ENCODE measurements at places on chromosomes 12 and 14. TPM values are rescaled to one million over a fixed set of nuclear protein-coding genes. Genes with fewer than 3 reads are reported as not detected.
A peak's percentile ranks its signal among the peaks of the same experiment; 100 is the strongest.

The SDSL gene
- total RNA-seq = 1.5 TPM

The PABPN1 gene
- total RNA-seq = 129 TPM

The BCL2L14 gene
- total RNA-seq = not detected

The GALNT8 gene
- not detected for total RNA-seq

The JKAMP gene
- 65.0 TPM for total RNA-seq

The NTN4 gene
- total RNA-seq = 1.7 TPM

DNA sequence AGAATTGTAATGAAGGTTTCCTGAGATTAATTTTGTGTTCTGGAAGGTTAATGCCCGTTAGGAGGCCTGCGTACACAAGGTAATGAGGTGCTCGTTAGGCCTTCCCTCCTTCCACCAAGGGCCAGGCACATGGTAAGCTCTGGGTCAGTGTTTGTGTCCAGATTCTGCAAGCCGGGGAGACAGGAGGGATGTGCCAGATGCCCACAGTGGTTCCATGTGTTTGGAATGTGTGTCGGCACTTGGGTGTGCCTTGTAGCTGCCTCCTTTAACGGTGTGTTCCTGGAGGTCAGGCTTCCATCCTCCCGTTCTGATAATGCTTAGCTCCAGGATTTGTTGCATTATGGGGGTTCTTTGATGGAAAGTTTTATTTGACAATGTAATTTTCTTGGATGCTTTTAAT is 5.7 kb downstream of the TRAF3 start:
- DNase-seq = no peak
- H3K27me3 ChIP-seq = no peaks in the 10 kb centered on the region
- H3K4me3 ChIP-seq = no peak overlapping the region
- no peak overlapping the region for H3K27ac ChIP-seq

DNA sequence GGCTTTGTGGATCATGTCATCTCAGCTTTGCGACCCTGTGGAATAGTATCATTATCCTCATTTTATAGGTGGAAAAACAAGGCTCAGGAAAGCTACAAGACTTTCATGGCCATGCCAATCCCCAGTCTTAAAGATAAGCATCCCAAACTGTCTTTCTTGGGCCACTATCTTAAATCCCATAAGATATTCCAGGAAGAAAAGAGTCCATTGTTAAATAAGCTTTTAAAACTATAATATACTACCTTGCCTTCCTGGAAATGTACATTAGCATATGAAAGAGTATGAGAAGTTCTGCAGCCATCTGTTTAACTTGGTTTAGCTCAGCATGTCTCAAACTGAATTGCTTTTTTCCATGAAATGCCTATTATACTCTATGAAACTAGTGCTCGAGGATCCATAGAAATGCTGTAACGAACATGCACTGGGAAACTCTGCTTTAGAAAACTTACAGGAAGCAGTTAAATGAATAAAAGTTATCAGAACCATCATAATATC is 77.1 kb downstream of the B4GALNT3 start:
- no peaks in the 10 kb centered on the region for H3K27me3 ChIP-seq
- H3K4me3 ChIP-seq = no peak overlapping the region
- H3K36me3 ChIP-seq = no peaks in the 10 kb centered on the region
- peaks cover 22% of the 10 kb centered on the region for H3K4me1 ChIP-seq

DNA sequence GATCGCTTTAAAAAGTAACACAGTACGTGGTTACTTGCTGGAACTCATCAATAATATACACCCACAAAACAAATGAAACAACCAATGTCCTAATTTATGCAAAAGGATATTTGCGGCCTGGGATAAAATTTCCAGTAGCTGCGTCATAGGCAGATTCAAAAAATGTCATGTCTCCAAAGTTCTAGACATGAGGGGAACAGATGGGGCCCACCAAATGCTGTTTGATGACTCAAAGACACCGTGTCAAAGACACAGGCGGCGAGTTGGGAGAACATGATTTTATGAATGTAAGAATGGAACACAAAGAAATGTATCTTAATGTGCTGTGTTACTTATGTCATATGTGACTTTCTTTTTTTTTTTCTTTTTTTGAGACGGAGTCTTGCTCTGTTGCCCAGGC is 34.3 kb upstream of the NCOR2 start:
- no peak for DNase-seq
- H3K36me3 ChIP-seq = no peaks in the 10 kb centered on the region
- H3K4me1 ChIP-seq = peaks cover 9% of the 10 kb centered on the region
- no peak overlapping the region for H3K4me3 ChIP-seq
- no peak overlapping the region for H3K27ac ChIP-seq

DNA sequence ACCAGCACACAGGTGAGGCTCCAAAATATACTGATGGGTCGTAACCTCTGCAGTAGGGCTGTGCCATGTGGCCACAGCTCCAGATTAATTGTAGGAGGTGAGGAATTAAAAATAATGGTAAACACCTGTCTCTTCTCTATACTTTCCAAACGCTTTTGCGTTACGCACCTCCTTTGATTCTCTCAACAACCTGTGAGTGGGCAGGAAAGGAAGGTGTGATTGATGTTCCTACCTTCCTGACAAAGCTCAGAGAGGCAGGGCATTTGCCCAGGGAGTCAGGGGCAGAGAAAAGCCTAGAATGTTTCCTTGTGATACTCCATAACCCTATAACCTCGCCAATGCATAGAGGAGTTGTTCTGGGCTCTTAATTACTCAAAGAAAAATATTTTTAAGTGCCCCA is 124.9 kb downstream of the PRMT8 start:
- no peaks in the 10 kb centered on the region for H3K27me3 ChIP-seq
- H3K4me3 ChIP-seq = no peak overlapping the region
- no peaks in the 10 kb centered on the region for H3K4me1 ChIP-seq
- no peak overlapping the region for H3K27ac ChIP-seq
- no peak for DNase-seq
- H3K36me3 ChIP-seq = no peaks in the 10 kb centered on the region

DNA sequence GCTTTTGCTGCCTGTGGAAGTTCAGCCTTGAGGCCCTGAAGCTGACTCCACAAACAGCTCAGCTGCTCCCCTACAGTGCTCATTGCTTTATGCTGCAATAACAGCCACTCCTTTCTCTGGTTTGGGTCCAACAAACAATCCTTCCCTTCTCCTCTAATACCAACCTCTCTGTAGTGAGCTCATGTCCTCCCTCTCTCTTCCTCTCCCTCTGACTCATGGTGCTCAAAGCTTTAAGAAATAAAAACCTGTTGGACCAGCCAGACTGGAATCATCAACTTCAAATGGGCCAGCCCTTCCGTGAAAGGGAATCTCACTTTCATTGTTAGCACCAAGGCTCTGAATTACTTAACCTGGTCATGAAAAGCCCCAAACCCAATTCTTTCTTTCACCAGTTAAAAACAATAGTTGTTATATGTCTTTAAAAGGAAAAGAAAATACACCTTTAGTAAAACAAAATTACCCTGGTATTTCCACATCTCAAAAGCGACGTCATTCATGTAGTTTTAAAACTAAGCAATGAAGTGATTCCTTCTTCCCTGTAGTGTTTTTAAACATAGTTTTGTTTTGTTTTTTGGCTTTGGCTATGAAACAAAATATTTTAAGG is 126.4 kb downstream of the DUSP6 start:
- H3K27me3 ChIP-seq = no peaks in the 10 kb centered on the region
- no peak overlapping the region for H3K27ac ChIP-seq
- no peak overlapping the region for H3K4me3 ChIP-seq

GRCh38 chr12:130636370-130636769 is 79.7 kb downstream of the RIMBP2 start:
- no peaks in the 10 kb centered on the region for H3K27me3 ChIP-seq
- H3K4me3 ChIP-seq = no peak overlapping the region
- H3K27ac ChIP-seq = no peak overlapping the region
- H3K36me3 ChIP-seq = no peaks in the 10 kb centered on the region
- no peaks in the 10 kb centered on the region for H3K4me1 ChIP-seq
- no peak for DNase-seq

GRCh38 chr12:53224061-53224896 is 7.7 kb downstream of the RARG start:
- no peak overlapping the region for H3K27ac ChIP-seq
- no peaks in the 10 kb centered on the region for H3K36me3 ChIP-seq
- H3K27me3 ChIP-seq = peaks cover 6% of the 10 kb centered on the region

DNA sequence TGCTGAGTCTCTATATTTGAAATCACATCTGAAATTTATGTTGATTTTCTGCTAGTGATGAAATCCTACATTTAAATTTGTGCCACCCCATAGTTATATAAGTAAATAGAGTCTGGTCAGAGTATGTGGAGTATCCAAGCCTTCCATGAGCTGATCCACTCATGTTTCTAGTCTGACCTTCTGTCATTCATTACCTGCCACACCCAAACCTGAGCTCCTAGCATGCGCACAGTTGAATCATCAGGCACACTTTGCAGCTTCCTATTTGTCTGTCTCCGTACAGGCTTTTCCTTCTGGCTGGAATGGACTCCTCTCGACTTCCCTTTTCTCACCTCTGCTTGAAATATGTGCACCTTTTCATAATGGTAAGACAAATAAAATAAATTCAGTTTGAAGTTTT is 45.3 kb upstream of the LRIG3 start:
- no peaks in the 10 kb centered on the region for H3K27me3 ChIP-seq
- no peaks in the 10 kb centered on the region for H3K36me3 ChIP-seq

- H3K27ac ChIP-seq = no peak overlapping the region
- H3K36me3 ChIP-seq = peaks cover 17% of the 10 kb centered on the region
- no peak overlapping the region for H3K4me3 ChIP-seq
- H3K27me3 ChIP-seq = no peaks in the 10 kb centered on the region
- DNase-seq = no peak
Observed at GRCh38 chr14:104707608-104708595, 16.1 kb upstream of the ADSS1 start.

- H3K4me3 ChIP-seq = no peak overlapping the region
- H3K36me3 ChIP-seq = no peaks in the 10 kb centered on the region
- H3K4me1 ChIP-seq = peaks cover 4% of the 10 kb centered on the region
- no peak for DNase-seq
Observed at GRCh38 chr12:96375170-96375569, 25.1 kb downstream of the CDK17 start.

DNA sequence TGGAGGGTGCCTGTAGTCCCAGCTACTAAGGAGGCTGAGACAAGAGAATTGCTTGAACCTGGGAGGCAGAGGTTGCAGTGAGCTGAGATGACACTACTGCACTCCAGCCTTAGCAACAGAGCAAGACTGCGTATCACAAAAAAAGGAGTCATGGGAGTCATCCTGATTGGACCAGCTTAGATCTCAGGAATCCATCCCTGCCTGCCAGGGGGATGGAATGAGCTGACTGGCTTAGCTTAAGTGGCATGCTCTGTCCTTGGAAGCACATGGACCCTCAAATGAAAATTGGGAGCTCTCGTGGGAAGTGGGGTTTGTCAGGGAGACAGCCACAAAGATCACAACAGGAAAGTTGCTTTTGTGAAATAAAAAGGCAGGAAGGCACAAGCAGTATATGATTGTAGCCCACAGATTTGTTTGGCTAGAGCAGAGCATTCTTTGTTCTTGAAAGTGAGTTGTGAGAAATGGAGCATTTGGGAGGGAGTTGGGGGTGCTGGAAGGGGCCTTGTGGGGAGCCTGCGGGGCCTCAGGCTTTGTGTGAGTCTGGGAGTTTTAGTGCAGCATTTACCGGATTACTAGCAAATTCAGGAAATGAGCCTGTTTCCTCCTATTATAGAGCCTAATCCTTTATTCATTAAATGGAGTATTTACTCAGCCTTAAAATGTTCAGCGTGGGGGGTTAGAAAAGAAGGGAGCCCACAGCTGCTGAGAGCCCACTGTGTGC is 30.7 kb downstream of the DGLUCY start:
- no peak overlapping the region for H3K27ac ChIP-seq
- H3K27me3 ChIP-seq = no peaks in the 10 kb centered on the region
- H3K4me1 ChIP-seq = peaks cover 5% of the 10 kb centered on the region
- no peak overlapping the region for H3K4me3 ChIP-seq

DNA sequence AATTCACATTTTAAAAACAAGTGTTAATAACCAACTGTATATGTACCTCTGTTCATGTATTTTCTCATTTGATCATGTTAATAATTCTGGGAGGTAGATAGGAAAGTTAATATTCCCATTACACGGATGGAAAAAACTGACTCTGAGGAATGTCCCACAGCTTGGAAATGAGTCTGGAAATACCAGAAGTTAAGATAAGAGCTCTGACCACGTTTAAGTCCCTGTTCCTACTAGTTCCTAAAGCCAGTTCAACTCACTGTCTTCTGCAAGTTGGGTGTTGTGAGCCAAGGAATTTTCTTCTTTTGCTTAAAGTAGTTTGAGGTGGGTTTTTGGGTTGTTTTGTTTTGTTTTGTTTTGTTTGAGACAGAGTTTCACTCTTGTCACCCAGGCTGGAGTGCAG is 104.5 kb downstream of the TMEM30B start:
- H3K36me3 ChIP-seq = no peaks in the 10 kb centered on the region
- H3K4me3 ChIP-seq = no peak overlapping the region
- no peak for DNase-seq
- no peak overlapping the region for H3K27ac ChIP-seq

DNA sequence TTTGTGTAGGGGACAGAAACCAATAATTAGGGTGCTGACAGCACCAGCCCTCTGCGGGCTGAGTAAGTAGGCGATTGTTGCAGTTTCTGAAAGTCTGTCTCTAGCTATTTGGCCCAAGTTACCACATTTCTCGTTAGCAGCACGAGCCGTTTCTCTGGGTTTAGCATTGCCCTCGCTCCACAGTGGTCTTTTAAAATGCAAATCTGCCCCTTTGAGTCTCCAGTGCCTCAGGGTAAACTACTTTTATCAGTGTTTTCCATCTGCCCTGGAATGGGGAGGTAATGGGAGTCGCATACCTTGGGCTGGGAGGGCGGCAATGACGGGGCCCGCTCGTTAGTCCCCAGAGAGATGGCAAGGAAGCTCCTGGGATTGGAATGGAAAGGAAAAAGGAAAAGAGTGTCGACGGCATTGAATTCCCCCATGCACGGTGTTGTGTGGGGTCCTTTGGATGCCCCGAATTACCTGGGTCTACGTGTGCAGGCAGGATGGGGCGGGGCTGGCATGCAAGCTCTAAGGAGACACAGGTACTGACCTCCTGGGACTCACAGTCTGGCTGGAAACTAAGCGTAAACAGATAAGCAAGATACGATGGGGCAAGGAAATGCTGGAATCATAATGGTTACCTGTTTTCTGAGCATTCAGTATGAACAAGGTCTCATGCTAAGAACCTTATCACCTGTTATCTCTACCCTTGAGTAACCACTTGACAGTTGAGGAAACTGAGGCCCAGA is 131.8 kb upstream of the MAP1LC3B2 start:
- peak overlapping the region; percentile 22 for H3K4me3 ChIP-seq
- H3K27ac ChIP-seq = no peak overlapping the region
- no peaks in the 10 kb centered on the region for H3K36me3 ChIP-seq
- peaks cover 9% of the 10 kb centered on the region for H3K4me1 ChIP-seq
- DNase-seq = peak; percentile 34

DNA sequence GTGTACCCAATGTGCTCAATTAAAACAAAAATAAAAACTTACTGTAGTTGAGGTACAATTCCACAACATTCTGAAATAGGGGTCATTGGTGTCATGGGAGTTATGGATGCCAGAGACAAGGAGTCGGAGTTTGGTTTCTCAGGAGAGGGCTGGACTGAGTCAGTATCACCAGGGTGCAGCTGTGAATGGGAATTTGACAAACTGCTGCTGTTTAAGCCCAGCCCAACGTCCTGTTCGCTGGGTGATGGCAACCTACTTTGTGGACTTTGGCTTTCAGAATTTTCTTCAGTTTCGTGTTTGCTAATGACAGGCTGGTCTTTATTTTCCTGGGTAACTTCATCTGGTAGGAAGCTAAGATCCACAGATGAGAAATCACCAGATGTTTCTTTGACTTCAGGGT is 3.9 kb downstream of the TBPL2 start:
- H3K27ac ChIP-seq = no peak overlapping the region
- DNase-seq = no peak
- H3K36me3 ChIP-seq = no peaks in the 10 kb centered on the region
